ENCODE measurements at places on chromosomes 4 and X.

DNA sequence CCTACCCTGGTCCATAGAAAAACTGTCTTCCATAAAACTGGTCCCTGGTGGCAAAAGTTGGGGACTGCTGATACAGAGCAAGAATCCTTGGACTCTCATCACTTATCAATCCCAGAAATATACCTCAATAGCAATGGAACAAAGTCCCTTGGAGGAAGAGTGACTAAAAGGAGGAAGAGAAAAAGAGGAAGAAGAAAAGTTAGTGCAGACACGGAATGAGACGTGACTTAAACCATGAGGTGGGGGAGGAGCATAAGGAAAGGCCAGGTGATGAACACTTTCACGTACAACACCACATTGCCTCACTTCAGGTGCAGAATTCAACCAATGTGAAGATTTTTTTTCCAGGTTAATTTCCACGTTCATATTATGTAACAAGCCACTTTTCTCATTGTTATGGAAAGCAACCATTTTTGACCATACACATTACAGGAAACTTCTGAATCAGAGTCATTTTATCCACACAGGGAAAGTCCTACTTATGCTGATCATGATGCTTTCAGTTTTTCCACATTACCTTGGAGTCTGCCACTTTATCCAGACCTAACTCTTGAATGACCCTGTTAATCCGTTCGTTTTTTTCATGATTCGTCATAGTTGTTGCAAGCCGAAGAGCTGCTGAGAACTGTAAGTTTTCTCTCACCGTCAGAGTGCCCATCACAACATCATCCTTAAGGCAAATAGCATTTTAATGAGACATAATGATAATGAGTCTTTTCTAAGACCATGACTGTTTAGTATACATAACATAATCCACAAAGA is 27.7 kb downstream of the ABCG2 start:
- DNase-seq = no peak

DNA sequence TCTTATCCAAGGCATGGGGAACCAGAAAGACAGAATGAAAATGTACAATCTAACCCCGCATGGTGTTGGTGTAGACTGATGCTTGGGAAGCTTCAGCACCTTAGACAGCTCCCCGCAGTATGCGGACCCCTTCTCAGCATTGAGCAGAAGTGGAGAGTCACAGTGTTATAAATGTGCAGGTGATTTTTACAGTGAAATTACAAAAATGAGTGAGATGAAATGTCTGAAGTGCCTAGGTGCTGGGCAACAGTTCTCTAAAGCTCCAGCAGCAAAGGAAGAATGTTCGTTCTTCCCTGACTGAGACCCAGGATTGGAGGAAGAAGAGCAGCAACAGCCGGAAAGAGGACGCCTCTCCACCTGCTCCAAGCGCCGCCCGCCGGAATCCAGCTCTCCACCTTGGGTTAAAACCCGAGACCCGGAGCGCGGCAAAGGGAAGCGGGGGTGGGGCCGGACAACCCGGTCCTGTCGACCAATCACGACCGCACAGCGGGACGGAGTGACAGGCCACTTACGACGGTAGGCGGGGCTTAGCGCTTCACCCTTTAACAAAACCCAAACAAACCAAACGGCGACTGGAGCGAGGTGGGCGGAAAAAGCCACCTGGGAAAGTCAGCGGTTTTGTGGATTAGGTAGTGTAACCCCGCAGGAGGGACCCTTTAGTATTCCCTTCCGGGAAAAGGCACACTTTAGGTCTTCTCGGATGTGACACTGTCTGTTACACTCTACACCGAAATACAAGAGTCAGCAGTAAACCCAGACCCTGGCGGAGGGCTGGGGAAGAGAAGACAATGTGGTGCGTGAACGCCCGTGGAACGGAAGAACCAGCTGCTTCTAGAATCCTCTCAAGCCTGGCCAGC is at the start of gene GLRA3:
GLRA3 (minus strand) TSS at position 403 of the 857 bp plus-strand sequence. CDS start 436 bp downstream, outside the sequence.
- DNase-seq = peak; percentile 99

DNA sequence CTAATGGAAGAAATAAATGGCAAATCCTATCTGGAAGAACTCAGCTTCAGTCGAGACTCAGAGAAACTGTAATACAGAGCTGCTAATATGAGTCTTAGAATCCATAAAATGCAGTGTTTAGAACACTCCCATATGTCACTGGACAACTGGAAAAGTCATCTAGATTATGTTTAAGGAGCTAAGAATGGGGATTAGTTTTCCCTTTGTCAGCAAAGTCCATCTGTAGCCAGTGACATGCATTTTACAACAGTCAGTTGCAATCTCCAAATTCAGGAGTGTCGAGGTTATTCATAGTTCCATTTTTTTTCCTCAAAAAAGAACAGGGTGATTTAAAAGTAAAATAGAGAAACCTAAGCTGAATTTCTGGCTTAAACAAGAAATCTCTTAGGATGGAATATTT is 516.6 kb upstream of the GALNT7 start:
- no peak for DNase-seq

GRCh38 chr4:61318431-61318830 is 118.3 kb downstream of the ADGRL3 start:
- no peak for DNase-seq

DNA sequence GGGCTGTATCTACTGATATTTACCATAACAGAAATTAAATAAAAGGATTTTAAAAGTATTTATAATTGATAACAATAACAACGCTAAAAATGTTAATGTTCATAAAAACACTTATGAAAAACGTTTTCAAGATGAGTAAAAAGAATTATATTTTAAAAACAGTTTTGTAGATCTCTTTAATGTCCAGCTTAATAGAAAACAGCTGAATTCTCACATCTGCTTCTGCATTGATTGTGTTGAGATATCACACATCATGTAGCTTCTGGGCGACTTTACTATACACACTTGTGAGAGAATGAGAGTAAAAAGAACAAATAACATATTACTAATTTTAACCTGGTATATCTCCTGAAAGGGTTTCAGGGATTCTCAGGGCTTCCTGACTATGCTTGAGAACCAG is 83.6 kb downstream of the NCAPG start:
- DNase-seq = no peak

DNA sequence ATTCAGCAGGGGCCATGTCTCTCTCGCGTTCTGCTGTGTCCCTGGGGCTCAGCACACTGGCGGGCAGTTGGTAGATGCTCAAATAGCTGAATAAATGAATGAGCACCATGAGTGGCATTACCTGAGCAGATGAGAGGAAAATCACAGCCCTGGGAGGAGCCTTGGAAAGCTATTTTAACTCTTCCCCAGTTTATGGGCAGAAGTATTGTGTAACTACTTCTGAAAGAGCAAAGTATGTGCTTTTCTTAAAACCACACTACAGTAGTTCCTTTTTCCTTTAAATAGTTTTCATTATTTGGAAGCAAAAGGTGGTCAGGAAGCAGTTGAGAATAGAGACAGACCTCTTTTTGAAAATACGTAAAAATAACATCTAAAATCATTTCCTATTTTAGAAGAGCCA is 3.0 kb upstream of the PLAC1 start:
- no peak for DNase-seq

GRCh38 chr4:119099227-119099810 is 36.3 kb upstream of the MYOZ2 start:
- no peak for DNase-seq

GRCh38 chr4:88976775-88977035 is 80.3 kb downstream of the FAM13A start:
- DNase-seq = no peak

DNA sequence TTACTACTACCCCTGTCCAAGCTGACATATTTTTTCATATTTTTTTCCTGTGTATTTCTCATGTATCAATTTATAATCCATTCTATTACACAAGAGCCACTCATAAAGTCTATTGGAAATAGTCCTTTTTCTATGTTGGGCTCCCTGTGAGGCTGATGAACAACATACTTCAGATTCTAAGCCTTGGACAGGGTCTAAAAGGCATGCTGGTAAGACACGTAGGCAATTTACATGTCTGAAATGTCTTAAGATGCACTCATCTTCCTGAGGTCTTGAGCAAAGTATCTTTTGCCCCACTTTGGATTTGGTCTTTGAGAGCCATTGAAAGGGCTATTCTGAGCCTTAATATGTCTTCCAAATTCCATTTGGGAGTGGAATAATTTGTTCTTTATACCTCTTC is 31.8 kb downstream of the OCIAD1 start:
- no peak for DNase-seq

- DNase-seq = no peak
These were observed 182.8 kb downstream of the MOSPD2 start for GRCh38 chrX:15056044-15056443.

DNA sequence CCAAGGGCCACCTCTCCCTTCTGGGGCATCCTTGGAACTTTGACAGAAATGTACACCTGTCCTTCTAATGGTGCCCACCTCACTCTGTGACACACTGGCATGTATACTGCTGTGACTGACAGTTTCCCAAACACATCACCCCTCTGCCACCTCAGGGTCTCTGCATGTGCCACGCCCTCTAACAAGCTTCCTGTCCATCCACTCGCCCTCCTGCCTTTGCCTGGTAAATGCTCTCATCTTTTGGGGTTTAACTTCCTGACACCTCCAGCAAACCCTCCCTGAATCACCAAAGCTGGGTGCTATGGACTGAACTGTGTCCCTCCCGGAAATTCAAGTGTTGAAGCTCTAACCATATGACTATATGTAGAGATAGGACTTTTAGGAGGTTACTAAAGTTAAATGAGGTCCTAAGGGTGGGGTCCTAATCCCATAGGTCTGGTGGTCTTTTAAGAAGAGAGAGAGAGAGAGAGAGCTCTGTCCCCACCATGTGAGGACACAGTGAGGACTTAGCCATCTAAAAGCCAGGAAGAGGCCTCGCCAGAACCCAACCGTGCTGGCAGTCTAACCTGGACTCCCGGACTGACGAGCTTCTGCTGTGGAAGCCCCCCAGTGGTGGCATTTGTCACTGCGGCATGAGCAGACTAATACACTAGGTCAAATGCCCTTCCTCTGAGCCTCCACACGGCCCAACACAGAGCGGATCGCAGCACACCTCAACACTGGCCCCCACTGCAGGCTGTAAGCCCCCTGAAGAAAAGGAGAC is 95.6 kb downstream of the AFAP1 start:
- peak; percentile 18 for DNase-seq

DNA sequence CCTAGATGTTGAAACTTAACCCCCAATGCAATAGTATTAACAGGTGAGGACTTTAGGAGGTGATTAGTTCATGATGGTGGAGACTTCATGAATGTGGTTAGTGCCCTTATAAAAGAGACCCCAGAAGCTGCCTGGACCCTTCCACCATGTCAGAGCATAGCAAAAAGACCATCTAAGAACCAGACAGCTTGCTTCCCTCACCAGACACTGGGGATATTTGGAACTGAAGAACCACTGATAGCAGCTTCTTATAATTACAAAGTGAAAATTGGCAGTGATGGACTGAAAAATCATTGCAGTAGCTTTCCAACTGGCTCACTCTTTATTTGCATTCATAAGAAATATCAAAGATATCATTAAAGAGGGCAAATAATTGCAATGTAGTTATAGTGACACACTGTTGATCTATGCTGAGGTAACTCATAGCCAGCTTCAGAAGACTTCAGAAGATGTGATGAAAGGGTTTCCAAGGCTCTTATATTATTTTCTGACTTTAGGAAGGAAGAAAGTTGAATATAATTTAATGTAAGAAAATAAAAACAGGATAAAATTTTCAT is 5.8 kb downstream of the RASSF6 start:
- no peak for DNase-seq

- DNase-seq = no peak
These were observed 81.6 kb downstream of the GATB start for GRCh38 chr4:151679231-151679630.

DNA sequence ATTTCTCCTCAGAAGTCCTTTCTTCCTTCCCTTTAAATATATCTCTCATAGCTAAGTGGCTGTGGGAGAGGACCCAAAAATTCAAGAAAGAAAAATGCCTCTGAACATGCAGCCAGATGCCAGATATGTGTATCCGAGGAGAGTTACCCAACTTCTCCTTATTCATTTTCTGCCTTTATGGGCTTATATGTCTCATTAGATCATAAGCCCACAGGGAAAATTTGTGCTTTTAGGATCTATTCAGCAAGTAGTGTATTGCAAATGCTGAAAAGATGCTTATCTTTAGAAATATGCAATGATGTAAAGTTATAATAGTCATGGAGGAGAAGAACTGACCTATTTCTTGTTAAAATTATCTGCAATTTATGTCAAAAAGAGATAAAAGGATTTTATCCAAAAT is 371.8 kb upstream of the NOCT start:
- DNase-seq = no peak

DNA sequence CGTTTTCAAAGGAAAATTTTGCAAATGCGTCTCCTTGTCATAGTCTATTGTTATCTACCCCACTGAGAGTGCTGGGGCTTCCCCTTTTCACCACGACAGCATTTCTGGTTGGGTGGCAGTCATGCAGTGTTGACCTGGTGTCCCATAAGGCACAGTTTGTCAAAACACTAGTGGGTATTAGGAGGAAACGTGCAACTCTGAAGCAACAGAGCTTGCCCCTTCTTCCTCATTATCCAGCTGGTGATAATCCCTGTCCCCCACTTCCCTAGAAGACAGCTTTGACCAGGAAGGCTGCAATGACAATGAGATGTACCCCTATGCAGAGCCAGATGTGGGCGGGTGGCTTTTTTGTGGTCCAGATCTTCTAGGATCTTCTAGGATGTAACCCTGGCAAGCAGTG is 1.8 kb downstream of the TBC1D1 start:
- no peak for DNase-seq

- no peak for DNase-seq
These were observed 135.4 kb upstream of the OTUD4 start for GRCh38 chr4:145315811-145316225.

DNA sequence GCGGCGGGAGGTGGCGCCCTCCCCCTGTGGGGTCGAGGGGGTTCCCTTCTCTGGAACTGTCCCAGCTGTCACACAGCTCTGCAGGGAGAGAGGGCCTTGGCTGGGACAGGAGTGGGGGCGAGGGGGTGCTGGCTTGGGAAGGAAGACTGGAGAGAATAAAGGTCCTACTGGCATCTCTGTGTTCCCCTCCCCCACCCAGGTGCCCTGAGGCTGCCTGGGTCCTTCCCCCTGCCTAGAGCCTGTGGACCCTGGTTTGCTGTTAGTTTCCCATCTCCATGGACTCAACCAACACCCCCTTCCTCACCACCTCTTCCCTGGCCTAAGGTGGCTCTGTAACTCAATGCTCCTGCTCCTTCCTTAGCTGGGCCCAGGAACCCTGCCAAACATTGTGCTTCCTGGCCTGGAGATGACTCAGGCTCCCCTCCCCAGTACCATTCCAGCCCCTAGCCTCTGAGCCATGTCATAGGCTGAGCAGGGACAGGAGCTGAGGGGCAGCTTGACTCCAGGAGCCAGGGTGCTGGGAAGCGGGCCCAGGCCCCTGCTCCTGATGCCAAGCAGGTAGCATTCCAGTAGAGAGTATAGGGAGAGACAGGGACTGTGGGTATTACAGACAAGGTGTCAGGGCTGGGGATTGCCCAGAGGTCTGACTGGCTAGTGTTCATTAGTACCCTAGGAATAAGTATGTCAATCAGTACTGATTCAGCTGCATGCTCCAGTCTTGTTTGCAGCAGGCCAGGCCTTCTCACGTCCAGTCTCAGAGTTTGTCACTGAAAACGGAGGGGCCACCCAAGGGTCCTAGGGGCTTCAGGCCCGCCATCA is 100.7 kb downstream of the EFNB1 start:
- no peak for DNase-seq

GRCh38 chr4:2817701-2818350 is 24.9 kb downstream of the SH3BP2 start:
- peak; percentile 76 for DNase-seq

Measured in NCI-H1417 (cell line).